ENCODE measurements at places on chromosomes 5 and 9.

- DNase-seq: no peak
These were observed 123.7 kb upstream of the CPEB4 start for GRCh38 chr5:173764332-173765028.

DNA sequence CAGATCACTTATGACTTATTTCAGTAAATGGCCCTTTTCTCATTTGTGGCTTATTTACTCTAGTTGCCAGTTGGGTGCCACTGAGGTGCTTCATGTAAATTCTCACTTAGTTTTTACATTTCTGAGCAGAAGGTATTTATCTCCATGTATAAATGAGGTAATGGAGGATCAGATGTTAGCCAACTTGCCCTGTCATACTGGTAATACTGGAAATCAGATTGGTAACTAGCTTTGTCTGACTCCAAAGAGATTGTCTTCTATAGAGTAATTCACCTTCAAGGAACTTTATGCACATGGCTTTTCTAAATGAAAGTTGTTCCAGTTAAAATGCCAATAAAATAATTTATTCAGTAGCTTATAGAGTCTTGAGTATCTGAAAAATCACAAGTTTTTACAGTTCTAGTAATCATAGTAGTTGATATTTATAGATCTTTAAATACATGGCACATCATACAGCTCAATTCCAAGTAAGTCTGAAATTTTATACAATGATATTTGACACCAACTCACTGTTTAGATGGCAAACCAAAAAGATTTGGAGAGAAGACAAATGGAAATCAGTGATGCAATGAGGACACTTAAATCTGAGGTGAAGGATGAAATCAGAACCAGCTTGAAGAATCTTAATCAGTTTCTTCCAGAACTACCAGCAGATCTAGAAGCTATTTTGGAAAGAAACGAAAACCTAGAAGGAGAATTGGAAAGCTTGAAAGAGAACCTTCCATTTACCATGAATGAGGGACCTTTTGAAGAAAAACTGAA is 28.8 kb downstream of the RAB14 start:
- no peak for DNase-seq

- no peak for DNase-seq
These were observed 162.2 kb upstream of the STK32A start for GRCh38 chr5:147072622-147073021.

DNA sequence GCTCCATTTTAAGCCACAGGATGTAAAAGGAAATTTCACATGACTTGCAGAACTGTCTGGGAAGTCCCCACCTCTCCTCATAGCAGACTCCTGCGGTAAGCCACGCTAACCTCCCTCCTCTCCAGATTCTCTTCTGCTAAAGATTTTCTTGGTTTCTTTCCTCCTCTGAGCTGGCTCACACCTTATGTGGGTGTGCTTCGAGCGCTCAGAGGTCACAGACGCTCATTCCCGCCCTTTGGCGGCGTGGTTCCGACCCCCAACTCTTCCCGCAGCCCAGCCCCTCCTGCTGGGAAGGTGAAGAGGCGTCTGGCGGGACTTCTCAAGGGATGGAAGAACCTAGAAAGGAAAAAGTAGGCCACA is 32.9 kb upstream of the CDK20 start:
- DNase-seq: no peak

GRCh38 chr5:32935283-32935682 is 224.2 kb downstream of the NPR3 start:
- no peak for DNase-seq

GRCh38 chr5:81427566-81427965 is 33.6 kb upstream of the ACOT12 start:
- DNase-seq: no peak

DNA sequence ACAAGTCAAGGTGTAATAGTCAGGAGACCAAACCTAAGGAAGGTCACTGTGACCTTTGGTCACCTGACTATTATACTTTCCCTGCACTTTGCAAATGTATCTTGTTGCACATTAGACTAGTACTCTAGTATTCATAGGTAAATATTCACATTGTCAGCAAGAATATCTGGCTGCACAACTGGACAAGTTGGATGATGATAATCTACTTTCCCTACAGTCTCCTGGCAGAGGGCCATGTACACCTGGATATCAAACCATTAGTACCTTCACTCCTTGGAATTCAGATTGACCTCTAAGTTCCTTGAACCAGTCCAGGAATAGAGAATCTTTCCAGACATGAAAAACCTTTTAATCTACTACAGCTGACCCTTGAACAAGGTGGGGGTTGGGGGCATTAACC is 344.8 kb downstream of the DEPDC1B start:
- no peak for DNase-seq

DNA sequence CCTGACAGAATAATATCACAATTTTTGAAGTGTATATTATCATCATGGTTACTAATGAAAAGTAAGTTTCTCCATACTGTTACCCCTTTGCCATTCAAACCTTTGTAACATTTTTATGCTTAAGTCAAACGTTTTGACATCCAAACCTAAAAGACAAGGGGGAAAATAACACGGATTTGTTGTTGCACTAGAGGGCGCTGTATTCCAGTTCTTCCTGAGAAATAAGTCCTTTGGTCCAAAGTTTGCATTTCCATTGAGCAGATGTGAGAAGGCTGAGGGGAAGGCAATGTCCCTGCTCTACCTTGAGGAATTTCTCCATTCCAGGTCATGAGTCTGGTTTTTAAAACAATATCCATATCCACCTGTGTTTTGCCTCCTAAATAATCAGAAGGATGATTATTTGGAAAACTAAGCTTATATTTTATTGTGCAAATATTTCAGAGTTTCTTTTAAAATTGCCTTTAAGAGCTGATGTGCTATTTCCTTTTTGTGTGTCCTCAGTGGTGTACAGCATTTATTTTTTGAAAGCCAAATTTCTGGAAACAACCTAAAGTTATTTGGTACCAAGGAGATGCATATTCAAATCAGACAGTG is 9.7 kb downstream of the LECT2 start:
- DNase-seq: no peak

DNA sequence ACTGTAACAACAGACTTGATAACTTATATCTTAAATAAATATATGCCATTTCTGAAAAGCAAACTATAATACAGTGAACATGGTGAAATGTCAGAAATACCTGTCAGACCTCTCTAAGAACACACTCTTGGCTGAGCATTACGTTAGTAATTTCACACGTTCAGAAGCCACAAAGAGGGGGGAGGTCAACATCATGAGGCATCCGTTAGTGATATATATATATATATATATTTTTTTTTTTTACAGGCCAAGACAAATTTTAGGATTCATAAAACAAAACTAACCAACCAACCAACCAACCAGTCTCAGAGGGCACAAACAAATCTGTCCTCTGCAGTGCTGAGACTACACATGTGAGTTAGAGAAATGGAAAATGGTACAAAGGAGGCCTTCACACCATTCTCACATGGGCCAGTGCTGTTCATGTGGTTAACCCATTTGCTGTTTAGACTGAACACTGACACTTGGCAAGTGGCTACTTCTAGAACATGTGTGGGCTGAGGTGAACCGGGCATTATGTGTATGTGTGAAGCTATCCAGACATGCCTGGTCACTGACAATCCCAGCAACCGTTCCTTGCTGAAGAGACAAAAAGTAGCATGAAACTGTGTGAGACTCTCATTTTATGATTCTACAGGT is 54.5 kb downstream of the ELL2 start:
- DNase-seq: no peak

GRCh38 chr9:36056896-36057295 is 20.2 kb downstream of the RECK start:
- no peak for DNase-seq

DNA sequence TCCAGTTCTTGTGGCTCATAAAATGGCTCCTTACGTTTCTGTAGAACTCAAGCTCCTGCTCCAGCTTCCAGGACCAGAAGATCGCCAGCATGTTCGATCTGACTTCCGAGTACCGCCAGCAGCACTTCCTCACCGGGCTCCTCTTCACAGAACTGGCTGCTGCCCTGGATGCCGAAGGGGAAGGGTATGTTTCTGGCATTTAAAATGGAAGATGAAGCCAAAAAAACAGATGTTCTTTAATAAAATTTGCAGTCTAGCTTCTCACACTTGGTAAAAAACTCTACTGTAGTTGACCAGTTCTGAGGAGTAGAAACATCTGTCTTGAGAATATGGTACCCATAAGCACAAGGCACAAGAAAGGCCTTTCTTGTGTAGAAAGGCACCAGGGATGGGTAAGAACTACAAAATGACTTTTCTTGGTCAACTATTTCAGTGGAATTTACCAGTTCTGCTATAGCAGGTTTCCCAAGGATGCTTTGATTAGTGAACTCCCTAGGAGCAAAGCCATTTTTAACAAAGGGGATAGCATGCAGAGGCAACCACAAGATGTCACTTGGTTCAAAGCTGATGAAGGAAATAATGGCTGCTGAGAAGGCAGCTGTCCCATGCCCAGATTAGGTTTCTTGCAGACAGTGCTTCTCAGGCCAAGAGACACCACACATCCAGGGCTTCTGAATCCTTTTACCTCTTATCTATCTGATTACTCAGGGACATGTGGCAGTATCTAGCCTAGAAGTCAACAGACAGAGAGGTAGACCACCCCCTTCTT is 192.4 kb downstream of the DOCK8 start:
- no peak for DNase-seq

- DNase-seq: no peak
These were observed 25.9 kb downstream of the GFI1B start for GRCh38 chr9:133004091-133004998.

- no peak for DNase-seq
These were observed 31.3 kb downstream of the ADAMTS2 start for GRCh38 chr5:179313849-179314521.

DNA sequence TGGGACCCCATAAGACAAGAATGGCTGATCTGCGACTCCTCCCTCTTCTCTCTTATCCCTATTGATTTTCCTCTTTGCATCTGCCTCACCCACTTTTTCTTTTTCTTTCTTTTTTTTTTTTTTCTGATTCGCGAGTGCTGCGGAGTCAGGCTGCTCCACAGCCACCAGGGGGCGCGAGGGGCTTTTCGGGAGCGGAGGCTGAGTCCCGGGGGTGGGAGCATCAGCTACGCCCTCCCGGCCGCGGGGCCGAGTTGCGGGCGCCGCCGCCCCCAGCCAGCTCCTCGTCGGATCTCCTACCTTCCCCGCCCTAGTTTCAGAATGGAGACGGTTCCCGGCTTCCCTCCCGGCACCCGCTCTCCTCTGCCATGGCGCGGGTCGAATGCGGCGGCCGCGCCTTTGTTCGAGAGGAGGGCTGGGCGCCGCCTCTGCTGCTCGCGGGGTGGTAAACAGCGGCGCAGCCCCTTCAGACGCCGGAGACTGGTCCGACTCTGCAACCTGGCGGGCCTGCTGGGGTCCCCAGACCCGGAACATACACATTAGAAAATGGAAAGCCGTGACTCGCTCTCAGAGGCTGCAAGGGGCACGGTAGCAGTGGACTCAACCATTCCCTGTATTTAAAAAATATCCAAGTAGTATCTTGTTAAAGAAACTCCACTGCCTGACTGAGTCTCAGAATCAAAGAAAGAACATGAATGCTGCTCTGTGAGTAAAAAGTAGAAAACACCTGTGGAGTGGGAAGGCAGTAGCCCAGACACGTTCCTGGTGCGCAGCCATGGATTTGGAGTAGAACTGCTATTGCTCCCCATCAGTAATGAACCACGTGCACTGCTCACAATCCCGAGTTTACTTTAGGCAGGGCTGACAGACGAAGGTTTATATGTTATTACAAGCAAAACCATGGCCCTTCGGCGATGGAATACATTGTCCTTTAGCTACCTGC is 55.7 kb downstream of the DPYSL3 start:
- DNase-seq: peak; percentile 28

DNA sequence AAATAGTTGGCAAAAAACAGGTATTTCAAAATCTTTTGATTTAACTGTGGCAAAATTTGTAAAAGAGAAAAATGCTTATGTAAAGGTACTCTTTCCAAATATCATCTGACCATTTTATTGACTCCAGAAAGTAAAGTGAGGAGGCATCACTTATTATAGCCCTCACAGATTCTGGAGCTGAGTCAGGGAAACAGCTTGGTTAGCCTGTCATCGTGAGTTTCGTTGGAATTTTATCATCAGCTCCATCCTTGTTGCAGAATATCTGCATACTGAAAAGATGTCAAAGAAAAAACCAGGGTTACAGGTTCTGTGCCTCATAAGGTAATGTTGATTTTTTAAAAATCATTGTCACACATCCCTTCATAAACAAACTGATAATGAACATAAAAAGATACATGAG is 74.8 kb downstream of the CDH6 start:
- no peak for DNase-seq

DNA sequence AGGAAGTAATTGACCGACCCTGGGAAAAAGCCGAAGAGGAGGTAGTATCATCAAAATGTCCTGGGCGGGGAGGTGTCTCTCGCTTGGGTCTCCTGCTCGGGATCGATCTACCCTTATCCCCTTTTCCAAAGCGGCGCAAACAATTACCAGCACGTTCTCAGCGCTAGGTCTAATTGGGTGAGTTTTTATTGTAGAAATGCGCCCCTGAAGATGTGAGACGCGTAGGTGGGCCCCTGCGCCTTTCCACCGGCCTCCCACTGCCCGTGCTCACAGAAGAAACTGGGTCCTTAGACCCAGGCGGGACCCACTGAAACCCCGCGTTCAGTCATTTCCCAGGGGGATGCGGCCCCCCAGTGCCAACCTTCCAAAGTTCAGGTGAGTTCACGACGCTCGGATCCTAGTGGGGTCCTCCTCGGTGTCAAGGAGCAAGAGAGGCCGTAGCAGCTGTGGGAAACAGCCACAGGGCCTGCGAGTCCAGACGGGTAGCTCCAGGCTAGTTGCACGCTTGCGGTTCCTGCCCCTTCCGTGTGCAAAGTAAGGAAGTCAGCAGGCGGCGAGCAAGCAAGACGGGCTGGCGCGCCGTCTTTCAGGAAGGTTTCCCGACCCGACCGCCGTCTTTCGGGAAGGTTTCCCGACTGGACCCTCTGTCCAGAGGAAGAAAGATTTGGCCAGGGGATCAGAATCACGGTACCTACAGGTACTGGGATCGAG is 1.5 kb downstream of the SMIM32 start:
- DNase-seq: no peak

DNA sequence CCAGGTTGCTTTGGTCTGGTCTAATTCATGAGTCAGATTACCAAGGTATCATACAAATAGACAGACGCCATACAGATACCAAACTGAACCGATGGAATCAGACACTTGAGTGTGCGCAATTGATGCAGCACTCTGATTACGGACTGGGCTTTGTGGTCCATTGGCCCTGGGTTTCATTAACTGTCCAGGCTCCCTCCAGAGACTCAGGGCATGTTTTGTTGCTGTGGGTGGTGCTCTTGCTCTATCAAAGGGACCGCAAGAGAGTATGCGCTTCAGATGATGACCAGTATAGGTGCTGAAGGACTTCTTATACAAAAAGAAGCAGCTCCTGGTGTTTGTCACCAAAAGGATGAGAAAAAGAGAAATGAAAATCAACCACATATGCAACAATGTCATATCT is 36.9 kb upstream of the ANKRD55 start:
- DNase-seq: no peak

GRCh38 chr9:120655005-120655622 is 59.2 kb downstream of the MEGF9 start:
- no peak for DNase-seq

- no peak for DNase-seq
These were observed 1.2 kb upstream of the NPR3 start for GRCh38 chr5:32709750-32710549.

- DNase-seq: no peak
These were observed 413 bp downstream of the JADE2 start for GRCh38 chr5:134525683-134526482.
